ENCODE measurements at places on chromosomes 12 and 14.

DNA sequence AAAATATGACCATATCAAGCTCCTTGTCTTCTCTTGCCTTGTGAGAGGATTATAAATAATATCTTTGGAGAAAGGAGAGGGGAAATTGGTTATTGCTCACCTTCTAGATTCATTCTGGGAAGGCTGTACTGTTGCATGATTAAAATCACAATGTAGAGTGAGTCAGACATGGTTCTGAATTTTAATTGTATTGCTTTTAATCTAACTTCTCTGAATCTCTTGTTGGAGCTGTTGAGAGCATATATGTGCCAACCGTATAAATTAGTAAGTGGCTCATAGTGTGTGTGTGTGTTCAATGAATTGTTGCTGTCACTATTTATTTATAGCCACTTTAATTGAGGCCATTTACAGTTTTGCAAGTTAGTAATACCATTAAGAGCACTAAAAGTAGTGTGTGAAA, 56.1 kb downstream of the KCNJ8 start:
- DNase-seq, result no peak

- DNase-seq, result no peak
Observed at GRCh38 chr12:10341892-10342509, 34.3 kb downstream of the KLRD1 start.

DNA sequence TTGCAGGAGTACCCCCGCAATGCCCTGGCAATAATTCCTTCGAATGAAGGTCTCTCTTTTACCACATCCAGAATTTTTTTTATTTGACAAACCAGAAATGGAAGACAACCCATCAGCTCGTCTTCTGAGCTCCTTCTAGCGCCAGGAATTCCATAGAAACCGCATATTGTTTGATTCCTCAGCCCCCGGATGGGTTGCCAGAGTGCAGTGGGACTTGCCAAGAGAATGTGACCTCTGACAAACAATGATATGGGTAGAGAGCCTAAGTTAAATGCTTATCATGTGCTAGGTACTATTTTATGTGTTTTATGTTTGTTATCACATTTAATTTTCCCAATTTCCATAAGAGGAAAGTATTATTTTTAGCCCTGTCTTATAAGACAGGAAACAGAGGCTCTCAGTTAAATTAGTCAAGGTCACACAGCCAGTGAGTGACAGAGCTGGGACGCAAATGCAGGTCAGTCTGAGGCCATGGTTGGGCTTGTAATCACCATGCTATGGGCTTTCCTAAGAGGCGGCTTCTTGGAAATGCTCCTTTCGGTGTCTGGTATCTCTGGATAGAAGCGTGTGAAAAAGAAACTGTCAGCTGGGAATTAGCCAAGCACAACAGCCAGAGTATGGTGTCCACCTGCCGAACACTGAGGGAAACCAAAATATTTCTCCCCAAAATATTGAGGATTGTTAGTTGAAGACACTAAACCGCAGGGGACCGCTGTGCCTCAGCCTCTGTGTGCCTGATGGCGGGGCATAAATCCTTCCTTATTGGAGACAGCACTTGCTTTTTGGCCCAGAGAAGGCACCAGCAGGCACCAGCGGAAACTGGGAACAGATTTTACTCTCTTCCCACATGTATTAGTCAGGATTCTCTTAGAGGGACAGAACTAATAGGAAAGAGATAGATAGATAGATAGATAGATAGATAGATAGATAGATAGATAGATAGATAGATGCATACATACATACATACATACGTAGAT, 29.4 kb upstream of the ETFBKMT start:
- DNase-seq, result no peak

- DNase-seq, result no peak
Observed at GRCh38 chr12:124303579-124304313, 8.9 kb downstream of the RFLNA start.

- DNase-seq, result no peak
Observed at GRCh38 chr12:56978397-56979138, 21.2 kb upstream of the RDH16 start.

GRCh38 chr12:96861656-96862055, 45.4 kb upstream of the NEDD1 start:
- DNase-seq, result no peak

DNA sequence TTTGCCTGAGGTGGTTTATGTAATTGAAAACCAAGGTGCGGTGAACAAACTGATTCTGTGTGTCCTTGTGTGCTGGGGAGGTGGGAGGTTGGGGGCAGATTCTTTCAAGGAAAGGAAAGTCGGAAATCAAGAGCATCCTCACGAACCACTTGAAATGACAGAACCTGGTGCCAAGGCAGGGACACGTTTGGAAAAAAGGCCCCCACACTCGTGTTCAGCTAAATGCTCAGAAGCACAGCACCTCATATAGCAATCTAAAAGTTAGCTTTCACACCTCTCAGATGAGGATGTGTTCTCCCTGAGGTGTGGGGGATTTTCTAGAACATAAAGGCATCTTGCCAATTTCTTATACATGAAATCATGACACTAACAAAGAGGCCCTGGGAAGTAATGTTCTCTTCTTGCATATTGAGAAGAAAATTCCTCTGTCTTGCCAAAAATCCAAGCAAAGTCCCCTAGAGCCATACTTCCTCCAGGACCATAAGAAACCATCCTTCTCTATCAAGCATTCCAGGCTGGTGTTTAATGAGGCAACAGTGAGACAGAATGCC, 119.6 kb downstream of the PLXNC1 start:
- DNase-seq, result no peak

GRCh38 chr12:66881386-66881785, 202.5 kb upstream of the GRIP1 start:
- no peak for DNase-seq

- DNase-seq, result no peak
Observed at GRCh38 chr14:99958380-99958779, 106.8 kb upstream of the EVL start.

GRCh38 chr12:74431801-74432200, 105.8 kb upstream of the ATXN7L3B start:
- no peak for DNase-seq

DNA sequence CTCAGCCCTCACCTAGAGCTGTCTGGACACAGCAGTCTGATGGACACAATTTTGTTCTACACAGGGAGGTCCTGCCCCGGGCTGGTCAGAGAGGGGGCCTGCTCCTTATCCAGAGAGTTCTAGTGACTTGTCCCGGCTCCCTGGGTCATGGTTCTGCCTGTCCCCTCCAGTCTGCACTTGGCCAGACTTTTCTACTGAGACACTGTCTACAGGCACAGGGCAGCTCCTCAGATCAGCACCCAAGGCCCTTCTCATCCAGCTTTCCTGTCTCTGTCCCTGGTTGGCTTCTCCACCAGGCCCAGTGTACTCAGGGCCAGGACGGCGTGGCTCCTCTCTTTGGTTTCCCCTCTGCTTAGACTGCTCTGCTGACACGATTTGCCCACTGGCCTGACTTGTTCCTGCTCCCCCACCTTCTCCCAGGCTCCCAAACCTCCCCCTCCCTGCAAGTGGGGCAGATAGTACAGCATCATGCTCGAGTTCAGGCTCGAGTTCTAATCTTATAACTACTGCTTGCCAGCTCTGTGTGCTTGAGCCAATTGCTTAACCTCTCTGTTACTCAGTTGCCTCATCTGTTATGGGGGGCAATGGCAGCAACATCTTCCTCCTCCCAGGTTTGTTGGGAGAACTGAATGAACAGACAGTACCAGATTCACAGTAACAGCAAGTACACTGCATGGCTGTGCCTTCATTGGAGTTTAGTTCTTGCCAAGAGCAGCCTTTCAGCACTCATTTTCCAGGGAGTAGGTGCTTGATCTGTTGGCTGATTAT, 22.0 kb upstream of the COL2A1 start:
- DNase-seq, result no peak

DNA sequence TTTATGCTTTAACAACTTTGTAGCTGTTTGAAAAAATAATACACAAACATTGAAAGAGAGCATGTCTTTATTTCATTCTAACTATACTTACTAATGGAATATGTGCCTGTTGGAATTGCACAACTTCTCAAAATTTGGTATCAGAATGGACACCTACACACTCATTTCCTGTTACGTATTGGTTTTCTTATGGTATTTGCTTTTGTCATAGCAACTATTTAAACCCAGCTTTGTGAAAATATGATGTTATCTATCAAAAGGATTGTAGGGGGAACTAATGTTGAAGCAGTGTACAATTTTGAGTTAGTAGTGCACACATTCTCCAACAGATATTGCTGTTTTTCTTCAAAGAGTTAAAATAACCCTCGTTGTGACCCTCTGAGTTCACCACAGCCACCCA, 52.6 kb downstream of the RBMS2 start:
- DNase-seq, result no peak

- no peak for DNase-seq
Observed at GRCh38 chr14:27672047-27672446, 1074.2 kb upstream of the NOVA1 start.

- no peak for DNase-seq
Observed at GRCh38 chr12:57085999-57086492, 2.9 kb upstream of the NAB2 start.

GRCh38 chr12:6378709-6379472, 3.5 kb upstream of the SCNN1A start:
- DNase-seq, result peak; percentile 7

DNA sequence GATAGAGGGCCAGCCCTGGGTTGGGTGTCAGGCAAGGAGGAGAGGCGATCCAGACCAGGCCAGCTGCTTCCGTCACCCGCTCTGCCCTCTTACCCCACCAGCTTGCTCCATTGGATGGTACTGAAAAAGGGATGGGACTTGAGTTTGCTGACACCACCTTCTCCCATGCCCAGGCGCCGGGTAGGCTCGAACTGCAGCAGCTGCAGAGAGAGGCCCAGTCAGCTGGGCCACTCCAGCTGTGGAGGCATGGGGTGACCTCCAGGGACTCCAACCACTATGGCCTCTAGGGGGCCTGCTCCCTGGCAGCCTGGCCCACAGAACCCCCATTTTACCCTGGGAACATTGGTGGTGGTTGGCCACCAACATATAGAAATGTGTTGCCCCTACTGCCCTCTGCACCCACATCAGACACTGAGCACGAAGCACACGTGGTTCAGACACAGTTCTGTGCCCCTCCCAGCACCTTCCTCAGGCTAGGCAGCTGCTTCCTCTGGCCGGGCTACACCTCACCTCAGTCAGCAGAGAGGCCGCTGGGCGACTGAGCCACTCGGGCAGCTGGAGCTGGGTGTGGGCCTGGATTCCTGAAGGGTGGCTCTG, 16.0 kb downstream of the RPS6KL1 start:
- DNase-seq, result no peak

DNA sequence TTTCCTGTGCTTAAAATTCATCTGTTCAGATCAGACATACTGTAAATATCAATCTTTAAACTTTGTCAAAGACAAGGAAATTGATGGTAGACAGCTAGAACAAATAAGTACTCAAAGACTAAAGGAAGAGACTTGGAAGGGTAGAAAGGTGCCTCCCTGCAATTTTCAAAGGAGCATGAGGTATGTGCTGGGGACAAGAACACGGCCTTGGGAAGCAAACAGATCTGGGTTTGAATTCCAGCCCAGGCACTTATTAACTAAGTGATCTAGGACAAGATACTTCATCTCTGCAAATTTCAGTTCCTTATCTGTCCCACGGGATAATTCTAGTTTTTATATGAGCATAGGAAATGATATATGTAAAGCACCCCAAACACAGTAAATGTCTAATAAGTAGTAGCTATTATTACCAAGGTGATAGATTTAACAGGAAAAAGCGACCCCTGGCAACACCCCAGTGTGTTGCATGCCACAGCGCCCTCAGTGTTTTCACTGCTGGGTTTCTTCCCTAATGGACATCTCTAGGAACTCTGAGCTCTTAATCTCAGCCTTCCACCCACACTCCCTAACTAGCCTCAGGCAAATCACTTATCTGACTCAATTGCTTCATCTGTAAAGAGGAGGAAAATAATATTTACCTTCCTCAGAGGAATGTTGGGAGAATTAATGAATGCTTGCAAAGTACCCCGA, 44.7 kb upstream of the BMP4 start:
- no peak for DNase-seq

GRCh38 chr12:96029826-96030225, 5.6 kb downstream of the LTA4H start:
- no peak for DNase-seq

DNA sequence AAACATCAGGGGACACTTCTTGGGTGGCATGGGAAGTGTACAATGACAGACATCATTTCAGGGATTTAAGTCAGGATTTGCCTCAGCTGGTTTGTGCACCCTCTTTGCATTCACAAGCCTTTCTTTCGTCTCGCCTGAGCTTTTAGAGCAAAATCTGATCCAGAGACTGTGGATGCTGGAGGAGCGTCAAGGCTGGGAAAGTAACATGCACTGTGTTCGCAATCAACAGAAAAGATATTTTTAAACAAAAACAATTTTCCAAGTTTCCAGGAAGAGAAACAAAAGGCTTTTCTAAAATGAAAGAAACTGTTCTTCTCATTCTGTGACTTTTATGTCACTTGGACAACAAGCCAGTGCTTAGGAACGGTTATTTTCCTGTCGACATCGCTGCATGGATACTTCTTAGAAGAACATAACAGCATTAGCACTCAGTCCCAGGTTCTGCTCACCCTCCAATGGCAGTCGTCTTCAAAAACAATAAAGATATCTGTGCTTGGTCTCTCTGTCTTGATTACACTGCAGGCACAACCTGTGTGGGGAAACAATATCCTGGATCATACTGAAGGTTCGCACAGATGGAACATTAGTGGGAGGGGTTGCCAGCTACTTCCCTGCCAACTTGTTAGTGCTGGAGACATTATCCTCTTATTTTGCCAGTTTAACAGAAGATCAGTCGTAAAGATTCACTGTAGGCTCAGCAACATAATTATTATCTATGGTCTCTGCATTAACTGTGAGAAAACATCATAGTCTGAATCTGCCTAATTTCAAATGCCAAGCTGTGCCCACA, 403.3 kb upstream of the ATP2B1 start:
- DNase-seq, result no peak

DNA sequence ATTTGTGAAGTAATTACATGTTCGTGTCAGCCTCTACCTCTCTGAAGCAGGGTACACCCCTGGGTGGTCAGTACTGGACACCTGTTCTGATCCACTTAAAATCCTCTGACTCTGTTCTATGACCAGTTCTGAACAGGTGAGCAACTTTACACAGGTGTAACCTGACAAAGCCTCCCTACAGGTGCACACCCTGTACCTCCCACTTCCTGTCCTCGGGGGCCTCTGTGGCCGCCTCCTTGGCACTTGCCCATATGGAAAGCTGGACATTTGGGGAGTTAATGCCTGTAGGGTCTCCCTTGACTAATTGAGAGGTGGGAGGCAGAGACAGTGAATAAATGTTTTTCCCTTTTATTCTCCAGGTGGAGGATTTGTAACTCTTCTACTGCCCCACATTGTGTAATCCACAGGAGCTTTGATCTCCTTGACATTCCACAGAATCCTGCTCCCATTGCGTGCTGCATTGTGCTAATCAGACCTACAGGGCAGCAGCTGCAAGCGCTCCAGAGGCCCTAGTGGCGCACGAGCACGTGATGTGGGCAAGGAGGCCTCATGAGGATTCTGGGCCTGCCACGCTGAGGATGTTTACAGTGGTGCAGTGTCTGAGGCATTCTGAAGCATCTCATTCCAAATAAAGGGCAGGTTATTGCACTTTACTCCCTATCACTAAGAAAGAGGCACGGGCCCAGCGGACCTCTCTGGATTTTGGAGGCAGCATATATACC, 45.8 kb upstream of the BATF start:
- DNase-seq, result peak; percentile 17
